Activated naive CD8-positive, alpha-beta T cell treated with anti-CD3 and anti-CD28 coated beads for 36 hours (primary cell): ENCODE measurements at places on chromosomes 4 and X.

GRCh38 chr4:55118397-55118796, 7.0 kb downstream of the KDR start:
- no peak for DNase-seq

- DNase-seq: no peak
Observed at GRCh38 chr4:25694466-25694865, 38.8 kb downstream of the SLC34A2 start.

DNA sequence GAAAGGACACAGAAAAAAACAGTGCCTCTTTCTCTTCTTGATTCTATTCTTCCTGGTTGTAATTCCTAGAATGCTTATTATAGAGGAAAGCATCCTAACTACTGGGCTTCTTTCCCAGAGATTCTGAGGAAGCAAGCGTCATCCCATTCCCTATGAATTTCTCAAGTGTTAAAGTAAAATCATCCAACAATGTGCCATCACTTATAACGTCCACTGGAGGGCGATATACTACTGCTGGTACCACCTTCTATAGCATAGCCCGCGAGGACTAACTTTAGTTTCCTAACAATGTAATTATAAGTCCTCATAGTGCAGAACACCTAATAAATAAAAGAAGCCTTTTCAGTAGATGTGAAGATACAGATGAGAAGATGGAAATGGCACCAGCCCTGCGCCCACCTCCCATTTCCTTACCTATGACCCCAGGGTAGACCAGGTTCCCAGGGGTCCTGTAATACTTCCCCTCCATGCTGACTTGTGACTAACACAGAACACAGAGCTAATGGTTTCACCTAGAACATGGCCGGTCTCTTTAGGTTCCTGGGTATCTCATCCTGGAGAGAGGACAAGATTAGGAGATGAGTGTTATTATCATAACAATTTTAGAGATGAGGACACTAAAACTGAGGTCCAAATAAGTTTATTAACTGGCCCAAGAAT, 4.2 kb downstream of the CENPVL3 start:
- no peak for DNase-seq

DNA sequence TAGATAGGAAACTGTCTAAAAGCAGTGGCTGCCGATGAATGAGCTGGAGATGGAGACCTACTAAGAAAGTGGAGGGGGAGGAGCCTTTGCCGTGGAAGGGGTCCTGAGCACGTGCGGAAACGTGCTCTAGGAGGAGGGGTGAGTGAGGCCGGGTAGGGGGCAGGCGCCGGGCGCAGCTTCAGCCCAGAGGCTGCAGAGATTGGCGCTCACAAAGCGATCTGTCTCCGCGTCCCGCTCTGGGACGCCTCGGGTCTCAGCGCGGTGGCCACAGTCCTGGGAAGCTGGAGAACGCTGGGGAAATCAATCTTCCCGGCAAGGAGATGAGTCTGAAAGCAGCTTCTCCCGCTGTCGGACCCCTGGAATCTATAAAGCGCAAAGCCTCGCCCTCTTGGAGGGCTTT, 444 bp upstream of the ARHGAP6 start:
- no peak for DNase-seq

DNA sequence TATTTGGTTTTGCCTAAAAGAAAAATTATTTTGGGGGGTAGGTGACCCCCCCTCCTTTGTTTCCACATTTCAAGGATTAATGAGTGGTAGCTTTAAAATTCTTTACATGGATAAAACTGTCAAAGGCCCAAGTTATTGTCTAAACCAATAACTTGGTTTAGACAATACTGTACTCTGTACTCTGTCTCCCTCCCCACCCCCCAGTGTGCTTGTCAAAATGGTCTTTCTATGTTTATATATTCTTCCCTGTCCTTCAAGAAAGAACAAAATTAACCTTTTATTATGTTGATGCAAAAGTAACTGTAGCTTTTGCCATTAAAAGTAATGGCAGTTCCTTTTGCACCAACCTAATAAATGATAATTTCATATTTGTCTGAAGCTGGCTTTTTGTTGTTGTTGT, 9.5 kb upstream of the RGN start:
- no peak for DNase-seq

- no peak for DNase-seq
Observed at GRCh38 chr4:24748758-24749350, 46.5 kb upstream of the SOD3 start.

DNA sequence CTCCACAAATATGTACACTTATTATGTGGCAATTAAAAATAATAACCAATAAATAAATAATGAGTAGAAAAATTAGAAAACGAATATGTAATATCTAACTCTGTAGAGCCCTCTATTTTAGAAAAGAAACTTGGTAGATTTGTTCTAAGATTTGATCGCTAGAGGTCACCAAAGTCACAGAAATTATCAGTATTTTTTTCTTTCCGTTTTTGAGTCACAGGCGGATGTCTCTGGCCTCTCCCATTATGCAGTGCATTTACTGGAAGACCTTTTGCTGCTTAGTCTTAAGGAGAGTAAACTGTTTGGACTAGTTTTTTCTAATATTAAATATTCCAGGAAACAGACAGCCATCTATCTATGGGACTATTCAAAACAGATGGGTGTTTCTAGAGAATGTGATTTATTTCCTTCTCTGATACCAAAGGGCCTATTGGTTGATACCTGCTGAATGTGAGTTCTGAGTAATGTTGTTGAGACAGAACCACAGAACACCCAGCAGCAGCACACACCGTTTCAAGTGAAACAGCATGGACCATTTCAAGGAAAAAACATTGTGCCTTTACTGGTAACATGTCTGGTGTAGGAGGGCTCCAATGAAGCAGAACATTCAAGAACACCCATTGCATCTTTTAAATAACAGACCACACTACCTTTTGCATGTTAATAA, 34.0 kb upstream of the GYPA start:
- DNase-seq: no peak

DNA sequence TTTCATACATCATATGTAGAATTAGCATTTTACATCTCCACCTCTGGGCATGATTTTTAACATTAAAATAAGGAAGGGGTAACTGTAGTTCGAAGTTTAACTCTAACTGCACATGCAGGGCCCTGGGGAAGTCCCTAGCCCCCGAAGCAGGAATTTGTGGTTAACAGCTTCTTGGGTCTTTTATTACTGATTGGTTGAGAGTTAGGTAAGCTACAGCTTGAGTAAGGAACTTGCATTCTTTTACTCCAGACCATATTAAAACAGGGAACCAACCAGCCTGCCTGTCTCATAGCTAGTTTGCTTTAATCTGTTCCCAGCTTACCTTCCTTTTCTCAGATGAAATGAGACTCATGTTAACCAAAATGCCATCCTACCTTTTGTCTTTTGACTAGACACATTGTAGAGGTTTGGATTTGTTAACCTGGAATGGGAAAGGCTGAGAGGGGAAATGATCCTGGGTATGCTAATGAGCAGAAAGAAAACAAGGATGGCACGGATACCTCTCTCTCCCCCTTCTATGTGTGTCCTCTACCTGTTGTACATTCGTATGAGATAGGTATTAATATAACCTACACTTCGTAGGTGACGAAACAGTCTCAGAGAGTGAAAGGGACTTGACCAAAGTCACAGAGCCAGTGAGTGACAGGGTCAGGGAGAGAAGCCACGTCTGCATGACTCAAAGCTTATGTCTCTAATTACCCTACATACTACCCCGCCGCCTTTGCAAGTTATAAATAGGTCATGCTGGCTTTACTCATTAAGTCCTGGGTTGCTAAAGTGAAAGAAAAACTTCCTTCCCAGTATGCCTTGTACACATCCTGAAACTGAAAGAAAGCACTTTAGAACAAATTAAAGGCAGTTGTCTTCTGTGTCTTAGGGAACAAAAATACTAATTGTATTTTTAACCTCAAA, 119.5 kb upstream of the AFF2 start:
- peak; percentile 43 for DNase-seq

DNA sequence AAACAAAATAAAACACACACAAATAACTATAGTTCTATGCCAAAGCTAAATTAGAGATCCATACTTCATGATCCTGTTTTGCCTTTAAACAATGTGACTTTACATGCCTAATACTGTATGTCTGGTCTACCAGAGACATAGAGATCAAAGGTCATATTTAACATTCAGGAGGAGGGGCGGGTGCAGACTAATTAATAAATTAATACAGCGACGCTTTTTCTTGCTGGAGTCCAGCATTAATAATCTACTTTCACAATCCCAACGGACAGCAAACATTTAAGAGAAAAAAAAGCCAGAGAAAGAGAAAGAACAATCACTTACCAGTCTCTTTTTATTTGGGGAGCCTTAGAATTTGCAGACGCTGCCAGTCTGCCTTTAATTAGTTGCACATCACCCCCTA, 509 bp downstream of the CXXC4 start:
- DNase-seq: no peak

DNA sequence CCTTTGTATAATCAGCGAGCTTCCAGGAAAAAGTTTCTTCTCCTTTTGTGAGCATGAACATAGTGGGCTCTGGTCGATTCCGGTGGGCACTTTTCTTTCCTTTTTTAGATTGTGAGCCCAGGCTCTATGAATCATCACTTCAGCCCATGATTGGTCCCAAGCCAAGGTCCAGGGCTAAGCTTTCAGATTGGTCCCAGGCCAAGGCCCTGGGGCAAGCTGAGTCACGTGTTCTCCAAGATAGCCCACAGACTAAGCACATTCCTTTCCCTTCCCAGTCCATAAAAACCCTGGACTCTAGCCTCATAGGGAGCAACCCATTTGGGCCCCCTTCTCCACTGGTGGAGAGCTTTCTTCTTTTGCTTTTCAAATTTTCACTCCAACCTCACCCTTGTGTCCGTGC, 430.5 kb downstream of the NAP1L3 start:
- DNase-seq: no peak

DNA sequence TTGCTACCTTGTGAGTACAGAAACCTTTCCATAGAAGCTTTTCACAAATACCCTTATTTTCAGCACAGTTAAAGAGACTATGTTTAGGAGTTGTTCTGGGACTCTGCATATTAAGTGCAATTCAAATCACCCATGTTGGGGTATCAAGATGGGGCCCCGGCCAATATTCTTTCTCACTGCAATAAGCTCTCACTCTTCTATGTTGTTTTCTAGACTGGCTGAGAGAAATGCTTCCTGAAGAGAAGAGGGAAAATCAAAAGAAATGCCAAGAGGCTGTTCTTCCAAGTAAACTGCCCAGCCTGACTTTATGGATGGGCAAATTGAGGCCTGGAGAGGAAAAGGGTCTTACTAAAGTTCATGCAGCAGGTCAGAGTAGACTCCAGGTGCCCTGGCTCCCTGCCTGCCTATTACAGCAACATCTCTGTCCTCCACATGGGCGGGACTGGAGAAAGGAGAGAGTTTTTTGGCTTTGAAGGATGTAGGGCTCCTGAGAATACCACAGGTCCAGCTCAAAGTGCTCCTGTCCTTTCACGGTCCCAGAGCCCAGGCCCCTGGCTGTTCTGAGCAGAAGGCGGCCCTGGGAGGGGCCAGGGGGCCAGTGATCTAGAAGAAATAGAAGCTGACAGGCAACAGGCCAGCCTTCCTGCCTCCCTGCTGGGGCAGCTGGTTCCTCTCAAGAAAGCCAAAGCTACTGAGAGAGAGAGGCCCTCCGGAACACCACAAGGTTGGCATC, 745 bp upstream of the IQSEC2 start:
- DNase-seq: no peak

GRCh38 chr4:39559626-39560025, 32.4 kb upstream of the UGDH start:
- no peak for DNase-seq

DNA sequence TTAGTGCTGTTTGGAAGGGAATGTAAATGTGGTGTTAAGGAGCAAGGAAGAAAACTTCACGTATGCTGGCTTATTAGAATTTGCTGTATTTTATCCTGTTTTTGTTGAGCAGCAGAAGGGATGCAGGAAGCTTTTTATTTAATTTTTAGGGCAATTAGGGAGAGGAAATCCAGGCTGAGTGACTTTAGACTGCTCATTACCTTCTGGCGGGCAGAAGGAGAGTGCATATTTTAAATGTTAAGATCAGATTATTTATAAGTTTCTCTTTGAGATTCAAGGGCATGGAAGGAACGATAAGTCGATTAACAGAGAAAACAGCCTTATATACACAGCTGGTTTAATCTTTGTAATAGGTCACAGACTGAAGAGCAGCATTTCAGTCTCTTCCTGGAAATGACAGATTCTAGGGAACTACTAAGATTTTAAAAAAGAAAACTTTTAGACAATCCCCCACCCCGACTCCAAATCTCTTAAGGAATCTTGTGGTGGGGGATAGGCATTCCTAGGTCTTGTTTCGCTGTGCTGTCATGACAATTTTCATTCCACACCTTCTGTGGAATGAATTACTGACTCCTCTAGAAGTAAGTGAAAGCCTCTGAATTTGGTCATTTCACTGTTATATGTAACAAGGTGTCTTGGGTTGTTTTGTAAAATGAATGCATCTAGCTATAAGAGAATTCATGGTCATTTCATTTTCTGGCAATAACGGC, 402.5 kb downstream of the RAPGEF2 start:
- DNase-seq: no peak

DNA sequence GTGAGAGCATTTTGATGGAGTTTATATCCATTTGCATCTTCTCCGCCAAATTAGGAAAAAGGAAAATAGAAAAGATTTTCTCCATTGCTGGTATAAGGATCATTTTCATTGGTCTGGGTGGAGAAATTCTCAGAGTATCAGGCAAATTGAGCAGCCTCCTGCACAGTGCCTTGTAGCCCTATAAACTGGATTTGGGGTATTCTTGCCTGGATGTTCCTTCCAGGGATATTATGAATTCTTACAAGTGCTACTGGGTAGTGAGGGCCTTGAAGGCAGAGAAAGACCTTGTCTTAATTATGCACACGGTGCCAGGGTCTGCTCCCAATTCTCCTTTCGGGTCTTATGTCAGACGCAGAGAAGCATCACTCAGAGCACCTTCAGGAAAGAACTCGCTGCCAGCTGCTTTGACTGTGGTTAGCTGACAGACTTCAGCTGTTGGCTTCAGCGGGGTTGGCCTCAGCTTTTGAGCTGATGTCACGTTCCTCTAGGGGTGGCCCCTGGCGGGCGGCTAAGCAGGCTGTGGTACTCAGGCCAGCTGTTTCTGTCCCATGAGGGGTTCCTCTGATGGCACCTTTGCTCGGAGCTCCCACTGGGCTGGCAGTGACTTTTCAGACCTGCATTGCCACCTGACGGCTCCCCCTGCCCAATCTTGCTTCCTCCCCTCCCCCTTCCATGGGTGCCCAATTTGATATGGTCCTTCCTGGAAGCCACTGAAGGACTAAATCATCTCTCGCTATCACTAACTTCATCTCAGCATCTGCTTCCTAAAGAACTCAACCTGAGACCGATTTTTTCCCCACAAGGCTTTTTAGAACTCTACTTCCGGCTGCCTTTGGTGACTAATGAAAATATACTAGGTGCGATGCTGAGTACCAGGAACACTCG, 519.5 kb downstream of the BCOR start:
- peak; percentile 55 for DNase-seq

DNA sequence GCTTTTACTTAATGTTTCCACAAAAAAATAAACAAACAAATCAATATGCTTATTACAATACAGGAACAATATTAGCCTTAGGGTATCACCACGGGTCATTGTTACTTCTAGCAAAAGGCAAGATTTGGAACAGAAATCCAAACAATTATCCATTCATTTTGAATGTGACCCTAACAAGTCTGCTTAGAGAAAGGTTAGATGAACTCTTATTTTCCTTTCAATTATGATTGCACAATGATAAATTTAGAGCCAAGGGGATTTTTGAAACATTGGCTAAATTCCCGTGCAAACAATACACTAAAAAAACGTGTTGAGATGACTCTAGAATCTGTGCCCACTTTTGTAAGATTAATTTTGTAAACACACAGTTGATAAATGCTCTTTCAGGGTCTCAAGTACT, 474.7 kb downstream of the PCDH7 start:
- no peak for DNase-seq

GRCh38 chrX:46710927-46711623, 47.8 kb downstream of the SLC9A7 start:
- DNase-seq: no peak

GRCh38 chr4:9849538-9849920, 68.1 kb downstream of the DRD5 start:
- no peak for DNase-seq
